ENCODE measurements at places on chromosomes 3 and 15. TPM values are rescaled to one million over a fixed set of nuclear protein-coding genes. Genes with fewer than 3 reads are reported as not detected.

CPLX3 gene
- not detected for total RNA-seq

SAMD7 gene
- not detected for total RNA-seq

RLBP1 gene
- not detected for total RNA-seq

IL17RB gene
- total RNA-seq: not detected

MYO5A gene
- 18.5 TPM for total RNA-seq

DENND4A gene
- total RNA-seq: 8.2 TPM

AGBL1 gene
- not detected for total RNA-seq

SLC2A2 gene
- total RNA-seq: not detected

C3orf49 gene
- total RNA-seq: not detected

ZNF80 gene
- total RNA-seq: not detected

LMAN1L gene
- not detected for total RNA-seq

GP5 gene
- total RNA-seq: not detected

IL12A gene
- total RNA-seq: 4.5 TPM

DNAH12 gene
- total RNA-seq: not detected
